ENCODE measurements at places on chromosomes 16 and 17. TPM values are rescaled to one million over a fixed set of nuclear protein-coding genes. Genes with fewer than 3 reads are reported as not detected.

Gene MFAP4
- total RNA-seq = 97.8 TPM

Gene BICDL2
- total RNA-seq = not detected

Gene B3GNT9
- 74.3 TPM for total RNA-seq

Gene KRT33A
- total RNA-seq = not detected

Gene FBXL16
- under 0.01 TPM for total RNA-seq

Gene TLCD2
- 5.2 TPM for total RNA-seq

Gene GUCY2D
- total RNA-seq = not detected

Gene LHX1
- not detected for total RNA-seq

Gene NGFR
- 0.12 TPM for total RNA-seq

Gene ST6GALNAC2
- total RNA-seq = 0.65 TPM

Gene TOB1
- 14.9 TPM for total RNA-seq

Gene NFAT5
- 56.6 TPM for total RNA-seq

Gene TBC1D3C
- total RNA-seq = not detected

Gene TNP2
- total RNA-seq = not detected

Gene STAC2
- 0.16 TPM for total RNA-seq

Gene TPSG1
- total RNA-seq = not detected

Gene GPRC5C
- 5.0 TPM for total RNA-seq

Gene KRTAP4-6
- not detected for total RNA-seq

Gene MT1M
- total RNA-seq = 1.6 TPM

Gene LITAFD
- not detected for total RNA-seq

Gene TBC1D26
- not detected for total RNA-seq

Gene HS3ST2
- not detected for total RNA-seq

Gene MEIOC
- total RNA-seq = under 0.01 TPM

Gene CFAP97D1
- total RNA-seq = not detected

Gene TBC1D3G
- total RNA-seq = not detected

Gene CES4A
- 6.8 TPM for total RNA-seq

Gene NLRP1
- total RNA-seq = 36.8 TPM

Gene KRTAP1-5
- 1.5 TPM for total RNA-seq

Gene CCL16
- not detected for total RNA-seq

Gene SCARF1
- total RNA-seq = 0.49 TPM

Gene KRT39
- total RNA-seq = not detected

Gene SP6
- 0.12 TPM for total RNA-seq

Gene FBXW10
- 0.24 TPM for total RNA-seq

Measured in hair follicle dermal papilla cell (primary cell).